ENCODE measurements at places on chromosomes 5 and 9. TPM values are rescaled to one million over a fixed set of nuclear protein-coding genes. Genes with fewer than 3 reads are reported as not detected.

RNF183 gene
- total RNA-seq: not detected

CAMK2A gene
- 0.87 TPM for total RNA-seq

SDHA gene
- total RNA-seq: 121 TPM

SPINK13 gene
- total RNA-seq: not detected

RGMB gene
- 8.1 TPM for total RNA-seq

ELL2 gene
- total RNA-seq: 18.4 TPM
